ENCODE measurements at places on chromosomes 6 and 20.

DNA sequence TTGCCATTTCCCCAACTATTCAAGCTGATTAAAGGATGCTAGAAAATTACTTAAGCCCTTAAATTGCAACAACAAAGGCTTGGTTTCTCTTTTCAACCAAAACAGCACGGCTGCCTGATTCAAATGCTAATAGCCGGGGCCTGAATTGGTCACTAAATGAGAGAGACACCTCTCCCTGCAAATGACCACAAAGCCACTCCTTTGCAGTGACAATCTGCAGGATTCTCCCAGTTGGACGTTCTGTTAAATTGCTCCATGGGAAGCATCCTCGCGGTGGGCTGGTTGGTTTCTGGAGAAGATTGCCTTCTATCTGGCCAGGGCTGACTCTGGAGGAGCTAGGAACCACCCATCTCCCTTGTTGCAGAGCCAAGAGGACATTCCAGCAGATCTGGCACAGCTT lies 29.7 kb upstream of the TBXT start:
- no peak for DNase-seq

DNA sequence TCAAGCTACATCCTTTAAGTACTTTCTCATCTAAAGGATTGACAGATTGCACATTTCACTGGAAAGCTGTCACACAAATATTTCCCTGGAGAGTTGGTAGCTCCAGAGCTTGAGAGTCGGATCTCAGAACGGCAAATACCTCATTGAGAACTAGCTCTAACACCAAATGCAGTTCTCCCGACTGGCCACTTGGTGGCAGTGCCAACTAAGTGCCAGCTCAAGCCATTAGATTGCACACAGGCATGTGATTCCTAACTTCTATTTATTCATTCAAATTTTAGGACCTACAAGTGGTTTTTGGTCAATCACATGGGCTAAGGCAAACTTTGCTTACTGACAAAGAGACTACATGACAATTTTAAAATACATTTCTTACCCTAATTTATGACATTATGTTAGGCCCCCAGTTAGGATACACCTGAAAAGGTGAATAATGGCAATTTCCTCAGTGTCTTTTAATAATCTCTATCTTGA lies 7.9 kb upstream of the MCHR2 start:
- DNase-seq: peak; percentile 51

DNA sequence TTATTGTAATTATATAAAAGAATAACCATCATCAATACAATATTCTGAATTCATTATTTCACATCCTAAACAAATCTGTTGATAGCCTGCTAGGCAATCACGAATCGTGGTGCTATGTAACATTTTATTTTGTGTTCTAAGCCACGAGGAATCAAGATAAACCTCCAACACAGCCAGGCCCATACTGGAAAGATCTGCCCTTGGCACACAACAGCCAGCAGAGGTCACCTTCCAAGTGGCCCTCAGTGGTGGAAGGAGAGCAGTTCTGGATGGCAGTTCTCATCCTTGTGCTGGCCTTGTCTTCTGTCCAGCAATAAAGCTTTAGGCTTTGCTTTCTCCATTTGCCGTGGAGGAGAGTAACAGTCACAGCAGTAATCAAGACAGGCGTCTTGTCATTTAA lies 13.2 kb downstream of the ZNF831 start:
- no peak for DNase-seq

GRCh38 chr6:166307082-166308032 lies 835 bp downstream of the PRR18 start:
- peak; percentile 21 for DNase-seq

GRCh38 chr20:1478566-1478965 lies 11.9 kb upstream of the NSFL1C start:
- no peak for DNase-seq

- no peak for DNase-seq
These were observed 16.4 kb downstream of the MYT1 start for GRCh38 chr20:64180673-64181072.

- DNase-seq: peak; percentile 38
These were observed 156.9 kb downstream of the VEGFA start for GRCh38 chr6:43926634-43927531.

- peak; percentile 55 for DNase-seq
These were observed 26.3 kb downstream of the C6orf89 start for GRCh38 chr6:36912030-36912454.

DNA sequence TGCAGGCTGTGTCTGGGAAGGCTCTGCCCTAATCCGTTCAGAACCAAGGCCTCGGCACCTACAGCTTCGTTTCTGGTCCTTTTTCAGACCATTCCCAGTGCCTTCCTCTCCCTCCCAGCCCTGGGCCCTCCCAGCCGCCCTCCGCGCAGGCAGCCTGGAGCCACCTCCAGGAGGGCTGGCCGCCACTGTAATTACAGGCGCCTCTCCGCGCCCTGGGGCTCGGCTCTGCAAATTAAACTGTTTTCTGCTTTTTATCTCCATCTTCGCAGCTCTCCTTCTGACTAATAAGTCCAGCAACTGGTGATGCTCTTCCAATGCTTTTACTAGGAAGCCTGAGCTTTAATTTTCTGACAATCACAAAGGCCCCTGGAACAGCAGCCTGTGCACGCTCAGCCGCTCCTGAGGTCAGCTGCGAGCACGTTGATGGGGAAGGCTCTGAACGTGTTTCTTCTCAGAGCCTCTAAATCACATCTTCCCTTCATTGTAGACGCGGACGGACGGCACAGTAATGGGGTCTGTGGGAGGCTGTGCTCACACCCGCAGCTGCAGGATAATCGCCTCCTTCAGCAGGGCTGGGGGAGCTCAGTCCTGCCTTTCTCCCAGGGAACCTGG lies 194.6 kb downstream of the DLL1 start:
- DNase-seq: no peak

DNA sequence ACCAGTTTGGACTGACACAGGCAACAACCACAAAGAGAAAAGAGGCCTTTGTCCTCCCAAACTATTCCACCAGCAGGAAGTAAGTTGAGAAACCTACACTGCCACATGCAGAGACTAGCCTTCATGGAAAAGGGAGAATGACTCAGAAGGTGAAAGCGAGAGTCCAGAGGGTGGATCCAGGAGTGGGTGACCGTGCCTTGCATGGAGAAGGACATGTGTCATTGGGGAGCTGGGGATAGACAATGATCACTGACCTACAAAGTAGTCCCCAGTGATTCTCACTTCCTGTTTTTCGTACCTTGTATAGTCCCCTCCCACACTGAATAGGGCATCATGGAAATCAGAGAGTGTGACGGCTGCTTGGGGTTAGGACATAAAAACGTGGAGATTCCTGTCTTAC lies 91.9 kb downstream of the MYLK4 start:
- no peak for DNase-seq

- no peak for DNase-seq
These were observed 795.9 kb downstream of the MAFB start for GRCh38 chr20:39893003-39893685.

DNA sequence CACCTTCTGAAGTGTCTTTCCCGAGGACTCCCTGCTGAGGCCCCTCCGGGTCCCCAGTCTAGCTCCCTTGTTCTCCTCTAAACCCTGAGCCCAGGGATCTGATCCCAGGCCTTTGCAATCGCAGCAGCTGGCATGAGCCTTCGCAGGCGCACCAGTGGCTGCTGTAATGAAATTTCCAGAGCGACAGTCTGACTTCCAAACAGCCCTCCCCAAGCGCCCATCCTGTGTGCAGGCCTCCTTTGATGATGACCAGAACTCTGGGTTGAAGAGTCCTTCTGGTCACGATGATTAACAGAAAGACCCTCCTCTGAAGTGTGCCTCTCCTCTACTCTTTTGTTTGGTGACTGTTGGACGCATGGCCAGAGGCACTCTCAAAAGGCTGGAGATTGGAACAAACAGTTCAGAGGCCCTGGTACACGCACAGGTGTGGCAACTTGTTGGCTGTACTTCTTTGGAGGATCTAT lies 89.1 kb upstream of the MPC1 start:
- no peak for DNase-seq

- no peak for DNase-seq
These were observed 173.6 kb upstream of the SGK1 start for GRCh38 chr6:134491477-134491876.

DNA sequence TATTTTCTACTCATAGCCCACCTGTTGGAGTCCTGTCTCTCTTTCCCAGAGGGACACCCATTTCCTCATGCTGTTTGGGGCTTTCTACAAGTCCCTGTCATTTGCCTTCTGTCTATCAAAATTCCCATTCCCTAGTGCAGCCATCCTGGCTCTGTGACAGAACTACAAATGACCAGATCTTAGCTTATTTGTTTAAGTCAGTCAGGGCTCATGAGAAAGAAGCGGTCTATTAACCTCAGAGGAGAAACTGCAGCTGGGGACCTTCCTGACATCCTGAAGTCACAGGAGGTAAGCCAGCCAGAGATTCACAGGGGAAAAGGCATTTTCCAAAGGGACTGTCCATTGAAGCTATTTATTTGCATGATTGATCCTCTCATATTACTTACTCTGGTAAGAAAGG lies 1.7 kb upstream of the COL9A1 start:
- DNase-seq: no peak

DNA sequence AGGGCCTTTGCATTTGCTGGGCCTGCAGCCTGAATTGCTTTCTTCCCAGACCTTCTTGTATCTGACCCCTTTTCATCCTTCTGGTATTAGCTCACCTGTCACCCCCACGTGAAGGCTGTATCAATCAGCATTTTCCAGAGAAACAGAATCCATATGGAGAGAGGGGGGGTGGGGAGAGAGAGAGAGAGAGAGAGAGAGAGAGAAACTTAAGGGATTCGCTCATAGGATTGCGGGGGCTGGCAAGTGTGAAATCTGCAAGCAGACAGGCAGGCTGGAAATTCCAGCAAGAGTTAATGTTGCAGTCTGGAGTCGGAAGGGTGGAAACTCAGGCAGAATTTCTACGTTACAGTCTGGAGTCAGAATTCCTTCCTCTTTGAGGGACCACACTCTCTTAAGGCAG lies 410.7 kb upstream of the SULF2 start:
- no peak for DNase-seq

DNA sequence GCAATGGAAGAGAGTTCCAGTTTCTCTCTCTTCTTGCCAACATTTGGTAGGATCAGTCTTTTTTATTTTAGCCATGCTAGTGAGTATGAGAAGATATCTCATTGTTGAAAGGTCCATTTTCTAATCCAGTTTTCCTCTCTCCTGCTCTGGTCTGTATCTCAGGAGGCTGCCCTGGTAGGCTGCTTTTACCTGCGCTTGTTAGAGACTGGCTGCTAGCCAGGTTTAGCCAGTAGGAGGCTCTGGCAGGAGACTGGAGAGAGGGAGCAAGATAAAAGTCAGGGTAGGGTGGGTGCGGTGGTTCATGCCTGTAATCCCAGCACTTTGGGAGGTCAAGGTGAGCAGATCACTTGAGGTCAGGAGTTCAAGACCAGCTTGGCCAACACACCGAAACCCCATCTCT lies 68.6 kb upstream of the FOXP4 start:
- DNase-seq: no peak

- DNase-seq: no peak
These were observed 109.5 kb upstream of the SMLR1 start for GRCh38 chr6:130717657-130718056.

DNA sequence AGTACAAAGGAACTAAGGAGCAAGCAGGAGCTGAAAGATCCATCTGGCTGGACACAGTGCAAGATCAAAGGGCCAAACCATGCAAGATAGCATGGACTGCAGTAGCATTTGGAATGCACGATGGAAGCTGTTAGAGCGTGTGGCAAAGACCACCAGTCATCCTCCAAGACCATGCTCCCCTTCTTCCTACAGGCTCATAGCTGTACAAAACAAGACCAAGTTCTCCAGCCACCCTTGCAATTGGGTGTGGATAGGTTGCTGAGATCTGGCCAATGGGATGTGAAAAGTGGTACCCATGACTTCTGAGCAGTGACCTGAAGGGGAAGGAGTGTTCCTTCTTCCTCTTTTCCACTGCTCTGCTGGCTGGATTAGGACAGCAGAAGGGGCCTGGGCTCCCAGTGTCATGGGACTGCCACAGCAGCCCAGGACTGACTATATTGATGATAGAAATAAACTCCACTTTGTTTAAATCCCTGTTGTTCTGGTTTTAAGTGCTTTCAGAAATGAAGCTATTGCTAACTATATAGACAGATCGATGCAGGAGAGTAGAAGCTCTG lies 64.9 kb downstream of the SLC22A23 start:
- DNase-seq: no peak

- no peak for DNase-seq
These were observed 237.2 kb upstream of the PRND start for GRCh38 chr20:4484379-4484997.

GRCh38 chr6:121544691-121545090 lies 109.2 kb downstream of the GJA1 start:
- no peak for DNase-seq

DNA sequence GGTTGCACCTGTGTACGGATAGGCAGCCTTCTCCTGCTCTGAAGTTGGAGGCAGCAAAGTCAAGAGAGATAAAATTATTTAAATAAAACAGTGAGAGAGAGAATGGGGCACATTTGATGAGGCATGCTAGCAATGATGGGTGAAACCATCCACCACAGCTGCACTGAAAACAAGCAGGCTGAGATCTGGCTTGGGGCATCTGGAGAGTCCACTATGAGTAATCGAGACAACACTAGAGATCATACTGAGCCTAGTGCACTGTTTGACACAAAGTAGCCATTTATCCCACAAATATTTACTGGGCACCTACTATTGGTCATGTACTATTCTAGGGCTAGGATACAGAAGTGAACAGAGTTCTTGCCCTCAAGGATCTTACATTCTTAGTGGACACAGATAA lies 66.4 kb downstream of the DZANK1 start:
- DNase-seq: no peak

- peak; percentile 70 for DNase-seq
These were observed 13.9 kb upstream of the NAA20 start for GRCh38 chr20:20003031-20003954.

- DNase-seq: no peak
These were observed 13.3 kb upstream of the KCNG1 start for GRCh38 chr20:51036226-51036625.

- no peak for DNase-seq
These were observed 82.8 kb downstream of the ZMYND8 start for GRCh38 chr20:47273591-47274235.

DNA sequence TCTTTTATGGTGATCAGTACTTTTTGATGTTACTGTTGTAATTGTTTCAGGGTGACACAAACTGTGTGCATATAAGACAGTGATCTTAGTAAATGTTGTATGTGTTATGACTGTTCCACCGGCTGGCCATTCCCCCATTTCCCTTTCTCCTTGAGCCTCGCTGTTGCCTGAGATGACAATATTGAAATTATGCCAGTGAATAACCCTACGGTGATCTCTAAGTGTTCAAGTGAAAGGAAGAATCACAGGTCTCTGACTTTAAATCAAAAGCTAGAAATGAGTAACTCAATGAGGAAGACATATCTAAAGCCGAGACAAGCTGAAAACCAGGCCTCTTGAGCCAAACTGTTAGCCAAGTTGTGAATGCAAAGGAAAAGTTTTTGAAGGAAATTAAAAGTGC lies 32.3 kb downstream of the TULP4 start:
- DNase-seq: peak; percentile 23

All from activated naive CD4-positive, alpha-beta T cell treated with anti-CD3 and anti-CD28 coated beads for 36 hours (primary cell).